ENCODE measurements at places on chromosomes 5 and 9. TPM values are rescaled to one million over a fixed set of nuclear protein-coding genes. Genes with fewer than 3 reads are reported as not detected.

The KIF4B gene
- total RNA-seq, result not detected

The MLANA gene
- total RNA-seq, result not detected

The SPINK6 gene
- total RNA-seq, result not detected

The SAXO1 gene
- total RNA-seq, result not detected

The BHMT gene
- total RNA-seq, result not detected

The AFAP1L1 gene
- total RNA-seq, result 46.9 TPM

The PTGS1 gene
- 4.0 TPM for total RNA-seq

The CARTPT gene
- not detected for total RNA-seq

The ACTL7B gene
- total RNA-seq, result not detected

The DMRT3 gene
- not detected for total RNA-seq

The CDKN2A gene
- 0.49 TPM for total RNA-seq

The RGS7BP gene
- 6.5 TPM for total RNA-seq

The BNC2 gene
- total RNA-seq, result 4.3 TPM

The LECT2 gene
- total RNA-seq, result not detected

The GARIN3 gene
- total RNA-seq, result not detected

The RHOBTB3 gene
- 76.5 TPM for total RNA-seq

The TAL2 gene
- not detected for total RNA-seq

The ANXA2R gene
- total RNA-seq, result 0.84 TPM

The IARS1 gene
- 54.7 TPM for total RNA-seq

The STPG3 gene
- total RNA-seq, result 1.4 TPM

The ADAMTS13 gene
- 3.6 TPM for total RNA-seq

The PARP8 gene
- 7.7 TPM for total RNA-seq

The SPINK7 gene
- not detected for total RNA-seq

The MARCOL gene
- total RNA-seq, result not detected

The CDX1 gene
- not detected for total RNA-seq

The PURA gene
- total RNA-seq, result 22.2 TPM

The C1QTNF3 gene
- total RNA-seq, result 0.60 TPM

The BSPRY gene
- 0.35 TPM for total RNA-seq

The CCNO gene
- total RNA-seq, result not detected

Measured in Right ventricle myocardium inferior (tissue), 1 donor.